ENCODE measurements at places on chromosomes 11 and 22. TPM values are rescaled to one million over a fixed set of nuclear protein-coding genes. Genes with fewer than 3 reads are reported as not detected.

The OR8A1 gene
- not detected for polyA plus RNA-seq

The DDX25 gene
- polyA plus RNA-seq, result not detected

The SYT12 gene
- polyA plus RNA-seq, result 0.38 TPM

The TEAD1 gene
- 19.6 TPM for polyA plus RNA-seq

The PLCB3 gene
- 4.6 TPM for polyA plus RNA-seq

The CST6 gene
- not detected for polyA plus RNA-seq

GRCh38 chr11:2186669-2187279 lies 15.2 kb upstream of the TH start:
- no peak for DNase-seq

GRCh38 chr22:36554098-36554497 lies 25.1 kb upstream of the EIF3D start:
- DNase-seq, result no peak

- peak; percentile 62 for DNase-seq
These were observed 31.6 kb upstream of the CBX7 start for GRCh38 chr22:39183991-39184585.

GRCh38 chr22:20952544-20953341 lies 14.3 kb upstream of the AIFM3 start:
- DNase-seq, result no peak

DNA sequence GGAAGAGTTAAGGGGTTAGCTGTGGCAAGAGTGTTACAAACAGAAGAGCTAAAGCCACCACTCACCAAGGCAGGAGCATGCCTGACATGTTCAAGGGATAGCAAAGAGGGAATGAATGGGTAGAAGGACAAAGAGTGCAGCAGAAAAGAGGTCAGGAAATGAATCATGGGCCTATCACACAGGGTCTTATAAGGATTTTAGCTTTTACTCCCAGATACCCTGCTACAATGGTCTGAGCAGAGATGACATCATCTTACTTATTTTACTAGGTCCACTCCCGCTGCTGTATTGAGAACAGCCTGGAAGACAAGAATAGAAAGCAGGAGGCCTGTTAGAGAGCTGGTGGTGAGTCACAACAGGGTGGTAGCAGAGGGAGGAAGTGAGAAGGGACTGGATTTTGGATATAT lies 9.8 kb downstream of the TRAF6 start:
- DNase-seq, result no peak

DNA sequence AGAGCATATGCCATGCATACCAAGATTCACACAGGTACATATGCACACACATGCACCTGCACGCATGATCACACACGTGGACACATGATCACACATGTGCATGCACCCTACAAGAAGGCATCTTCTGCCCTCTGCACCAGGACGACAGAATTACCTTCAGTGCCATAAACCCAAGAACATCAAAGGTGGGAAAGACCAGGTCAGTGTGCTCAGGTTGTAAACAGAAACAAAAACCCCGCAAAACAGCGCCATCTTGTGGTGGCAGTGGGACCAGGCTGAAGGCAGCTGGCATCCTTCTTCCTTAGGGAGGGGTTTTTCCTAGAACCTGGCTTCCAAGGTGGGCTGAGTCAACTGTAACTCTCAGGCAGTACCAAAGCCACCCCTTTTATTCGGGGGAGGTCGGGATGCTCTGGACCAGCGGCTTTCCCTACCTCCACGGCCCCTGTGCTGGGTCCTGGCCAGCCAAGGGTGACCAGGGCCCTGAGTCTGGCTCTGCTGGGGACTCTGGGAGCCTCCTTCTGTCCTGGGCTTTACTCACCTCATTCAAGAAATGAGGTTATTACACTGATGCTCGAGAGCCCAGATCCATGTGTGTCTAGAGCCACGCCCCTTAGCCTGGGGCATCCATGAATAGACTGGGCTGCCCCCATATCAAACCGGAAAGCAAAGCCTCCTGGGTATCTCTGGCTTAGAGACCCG lies 69.4 kb upstream of the FGF3 start:
- DNase-seq, result peak; percentile 47
